Hepatocyte (in vitro differentiated cells): ENCODE measurements at places on chromosomes 13 and 19. TPM values are rescaled to one million over a fixed set of nuclear protein-coding genes. Genes with fewer than 3 reads are reported as not detected.

DNA sequence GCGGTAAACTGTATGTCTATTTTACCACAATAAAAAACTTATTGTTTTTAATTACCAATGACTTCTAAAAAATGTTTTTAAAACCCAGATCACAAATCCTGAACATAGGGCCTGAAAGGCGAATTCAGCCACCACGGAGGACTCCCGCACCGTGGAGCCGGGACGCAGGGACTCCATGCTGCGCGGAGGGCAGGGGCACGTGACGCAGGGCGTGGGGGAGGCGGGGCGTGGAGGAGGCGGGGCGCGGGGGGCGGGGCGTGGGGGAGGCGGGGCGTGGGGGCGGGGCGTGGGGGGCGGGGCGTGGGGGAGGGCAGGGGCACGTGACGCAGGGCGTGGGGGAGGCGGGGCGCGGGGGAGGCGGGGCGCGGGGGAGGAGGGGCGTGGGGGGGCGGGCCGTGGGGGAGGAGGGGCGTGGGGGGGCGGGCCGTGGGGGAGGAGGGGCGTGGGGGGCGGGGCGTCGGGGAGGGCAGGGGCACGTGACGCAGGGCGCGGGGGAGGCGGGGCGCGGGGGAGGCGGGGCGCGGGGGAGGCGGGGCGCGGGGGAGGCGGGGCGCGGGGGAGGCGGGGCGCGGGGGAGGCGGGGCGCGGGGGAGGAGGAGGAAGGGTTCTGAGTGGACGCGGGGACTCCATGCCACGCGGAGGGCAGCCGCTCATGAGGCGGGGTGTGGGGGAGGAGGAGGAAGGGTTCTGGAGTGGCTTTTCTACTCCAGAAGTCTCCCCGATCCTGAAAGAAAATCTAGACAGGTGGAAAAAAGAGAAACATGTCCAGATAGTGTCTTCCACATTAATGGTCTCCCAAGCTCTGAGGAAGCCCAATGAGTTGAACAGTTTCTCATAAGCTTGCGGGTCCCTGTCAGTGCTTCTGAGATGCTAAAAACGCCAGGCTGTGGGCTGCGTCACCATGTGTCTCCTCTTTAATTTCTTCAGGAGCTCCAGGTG lies 4.4 kb upstream of the PROZ start:
- peak overlapping the region; percentile 0 for H3K4me3 ChIP-seq
- peak; percentile 90 for DNase-seq
- H3K27me3 ChIP-seq, result no peaks in the 10 kb centered on the region
- H3K27ac ChIP-seq, result peak overlapping the region; percentile 94

DNA sequence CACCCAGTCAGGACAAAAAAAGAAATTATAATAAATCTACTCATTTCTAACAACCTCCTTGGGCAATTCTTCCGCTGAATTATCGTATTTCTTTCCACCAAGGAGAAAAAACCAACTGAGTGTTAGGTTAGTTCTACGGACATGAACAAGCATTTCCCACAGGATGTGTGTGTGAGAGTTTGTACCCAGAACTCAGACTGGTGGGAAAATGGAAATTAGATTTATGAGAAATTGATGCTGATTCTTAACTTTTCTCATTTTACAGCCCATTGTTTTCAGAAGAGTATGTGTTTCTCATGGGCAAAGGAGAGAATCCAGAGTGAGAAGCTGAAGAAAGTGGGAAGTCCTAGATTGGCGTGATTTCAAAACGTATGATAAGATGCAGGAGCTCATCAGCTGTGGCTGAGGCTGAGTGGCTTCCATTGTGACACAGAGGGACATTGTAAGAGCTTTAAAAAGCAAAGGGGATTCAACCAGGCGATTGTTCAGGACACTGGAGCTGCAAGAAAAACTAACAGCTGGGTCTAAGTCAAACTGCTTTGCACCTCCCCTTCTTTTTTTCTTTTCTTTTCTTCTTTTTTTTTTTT lies 184.7 kb upstream of the ARGLU1 start:
- no peaks in the 10 kb centered on the region for H3K36me3 ChIP-seq
- H3K27ac ChIP-seq, result no peak overlapping the region
- peaks cover 3% of the 10 kb centered on the region for H3K27me3 ChIP-seq

GRCh38 chr19:17721821-17722220 lies 2.5 kb downstream of the MAP1S start:
- no peak for DNase-seq
- no peaks in the 10 kb centered on the region for H3K27me3 ChIP-seq
- H3K27ac ChIP-seq, result no peak overlapping the region
- no peak overlapping the region for H3K4me3 ChIP-seq
- peaks cover 12% of the 10 kb centered on the region for H3K4me1 ChIP-seq
- no peaks in the 10 kb centered on the region for H3K36me3 ChIP-seq

- no peak overlapping the region for H3K4me3 ChIP-seq
- H3K27ac ChIP-seq, result peak overlapping the region; percentile 47
- peak; percentile 24 for DNase-seq
- peaks cover 13% of the 10 kb centered on the region for H3K4me1 ChIP-seq
- H3K36me3 ChIP-seq, result no peaks in the 10 kb centered on the region
- H3K27me3 ChIP-seq, result no peaks in the 10 kb centered on the region
These were observed 63.7 kb upstream of the WDFY2 start for GRCh38 chr13:51520524-51520923.

Gene SIGLEC8
- total RNA-seq, result 0.13 and 1.2 TPM in 2 replicates
